Activated CD4-positive, alpha-beta T cell treated with anti-CD3 and anti-CD28 coated beads, Interleukin-2, amount 50 U/mL, for 4 hours (primary cell): ENCODE measurements at places on chromosomes 1 and 21.
A peak's percentile ranks its signal among the peaks of the same experiment; 100 is the strongest.

GRCh38 chr1:180501865-180502360 is 464 bp downstream of the ACBD6 start:
- no peak for DNase-seq

- no peak for DNase-seq
These were observed 50.5 kb downstream of the HSPG2 start for GRCh38 chr1:21886486-21887215.

DNA sequence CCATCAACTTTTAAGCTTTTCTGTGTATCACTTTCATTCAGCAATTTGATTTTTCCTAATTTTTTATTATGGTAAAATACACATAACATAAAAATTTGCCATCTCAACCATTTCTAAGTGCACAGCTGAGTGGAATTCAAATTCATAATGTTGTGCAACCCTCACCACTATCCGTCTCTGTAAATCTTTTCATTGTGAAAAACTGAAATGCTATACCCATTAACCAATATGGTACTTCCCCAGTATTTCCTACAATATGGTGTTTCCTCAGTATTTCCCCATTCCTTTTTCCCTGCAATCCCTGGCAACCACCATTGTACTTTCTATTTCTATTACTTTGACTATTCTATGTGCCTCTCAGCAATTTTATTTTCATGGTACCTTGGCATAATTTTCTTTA is 6.8 kb downstream of the STPG1 start:
- DNase-seq = no peak

DNA sequence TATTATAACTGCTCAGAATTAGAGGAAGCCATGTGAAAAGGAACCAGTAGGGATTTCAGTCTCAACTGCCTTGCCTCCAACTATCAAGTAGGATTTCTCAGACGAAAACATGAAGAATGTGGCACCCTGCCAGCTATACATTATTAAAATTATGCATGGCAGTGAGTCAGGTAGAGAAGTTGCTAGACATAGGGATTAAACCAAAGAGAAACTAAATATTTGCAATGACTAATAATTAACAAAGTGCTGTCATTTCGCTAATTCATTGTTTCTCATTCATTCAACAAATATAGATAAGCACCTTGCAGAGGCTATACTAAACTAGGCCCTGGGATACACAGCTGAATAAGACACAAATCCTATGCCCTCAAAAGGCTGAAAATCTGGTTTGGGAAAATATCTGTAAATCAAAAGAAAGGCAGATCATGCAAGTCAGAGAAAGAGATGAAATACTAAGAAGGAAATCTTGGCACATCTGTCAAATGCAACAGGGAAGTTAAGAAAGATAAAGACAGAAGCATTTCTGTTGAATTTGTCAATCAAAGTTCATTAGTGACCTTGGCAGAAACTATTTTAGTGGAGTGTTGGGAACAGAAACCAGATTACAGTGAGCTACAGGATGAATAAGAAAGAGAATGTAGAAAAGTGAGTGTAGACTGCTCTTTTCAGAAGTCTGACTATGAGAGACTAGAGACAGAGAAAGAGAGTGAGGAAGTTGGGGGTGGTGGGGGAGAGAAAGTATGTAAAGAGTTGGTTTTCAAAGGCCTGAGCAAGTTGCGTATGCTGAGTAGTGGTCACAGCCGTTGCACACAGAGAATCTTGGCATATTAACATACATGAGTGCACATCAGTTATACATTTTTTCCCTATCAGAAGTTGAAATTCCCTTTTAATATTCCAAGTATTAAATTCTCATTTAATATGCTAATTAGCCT is 14.7 kb upstream of the NBPF11 start:
- DNase-seq = no peak

DNA sequence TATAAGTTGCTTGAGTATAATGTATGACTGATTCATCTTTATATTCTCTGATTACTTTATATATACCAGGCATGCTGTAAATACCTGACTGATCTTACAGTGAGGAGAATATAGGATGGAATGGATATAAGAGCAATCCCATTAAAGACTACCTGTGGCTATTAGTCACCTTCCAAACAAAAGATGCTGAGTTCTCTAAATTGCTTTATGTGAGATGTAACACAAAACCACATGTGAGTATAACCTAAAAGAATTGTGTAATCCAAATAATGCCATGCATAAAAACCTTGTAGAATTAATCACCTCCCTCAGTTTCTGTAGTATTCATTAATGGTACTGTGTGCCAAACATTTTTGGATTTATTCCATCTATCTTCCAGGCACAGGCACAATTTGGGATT is 134.6 kb upstream of the LRRC7 start:
- no peak for DNase-seq

GRCh38 chr1:228163776-228164519 is 1.7 kb upstream of the IBA57 start:
- DNase-seq = no peak

- no peak for DNase-seq
These were observed 57.6 kb downstream of the NFIA start for GRCh38 chr1:61139775-61140549.

GRCh38 chr1:172708452-172708851 is 49.5 kb downstream of the FASLG start:
- peak; percentile 45 for DNase-seq

- DNase-seq = peak; percentile 62
These were observed at the start of gene IFNAR2 for GRCh38 chr21:33229784-33230544. TSS of gene IFNAR2 (plus strand) at chr21:33229938. CDS start at chr21:33241923, 11,985 bp downstream.

GRCh38 chr21:15841856-15842564 is 112.2 kb downstream of the USP25 start:
- DNase-seq = no peak

- no peak for DNase-seq
These were observed 1225.2 kb downstream of the NCAM2 start for GRCh38 chr21:22223385-22223784.

DNA sequence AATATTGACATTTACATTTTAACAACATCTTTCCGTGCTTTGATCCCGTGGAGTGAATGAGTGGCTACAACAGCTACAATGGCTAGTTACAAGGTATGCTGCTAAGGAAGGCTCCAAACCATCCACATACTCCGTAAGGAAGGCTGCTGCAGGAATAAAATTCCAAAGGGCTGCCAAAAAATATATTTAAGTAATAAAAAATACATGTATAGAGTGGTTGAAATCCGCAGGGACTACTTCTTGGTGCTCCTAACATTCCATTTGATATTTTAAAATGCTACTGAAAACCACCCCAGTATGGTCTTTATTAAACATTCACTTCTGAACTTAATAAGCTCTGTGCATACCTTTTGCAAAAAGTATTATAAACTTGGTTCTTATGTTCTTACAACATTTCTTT is 25.3 kb downstream of the TNFSF4 start:
- DNase-seq = no peak

- DNase-seq = no peak
These were observed 109.5 kb upstream of the NFIA start for GRCh38 chr1:60972841-60973364.

DNA sequence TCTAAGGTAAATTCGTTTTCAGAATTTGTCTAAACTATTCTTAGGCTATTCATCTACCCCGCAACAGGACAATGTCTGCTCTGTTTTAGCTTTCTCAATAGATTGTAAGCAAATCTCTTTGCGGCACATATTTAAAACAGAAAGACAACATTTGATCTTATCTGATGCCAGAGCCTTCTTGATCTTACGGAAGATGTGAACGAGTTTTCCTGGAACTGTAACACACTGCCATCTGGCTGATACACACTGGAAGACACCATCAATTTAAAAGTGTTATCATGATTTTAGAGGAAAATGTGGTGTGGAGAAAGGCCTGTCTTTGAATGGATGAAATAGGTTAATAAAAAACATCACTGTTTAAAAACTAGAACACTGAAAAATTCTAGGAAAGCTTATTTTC is 36.1 kb downstream of the COA6 start:
- peak; percentile 6 for DNase-seq

DNA sequence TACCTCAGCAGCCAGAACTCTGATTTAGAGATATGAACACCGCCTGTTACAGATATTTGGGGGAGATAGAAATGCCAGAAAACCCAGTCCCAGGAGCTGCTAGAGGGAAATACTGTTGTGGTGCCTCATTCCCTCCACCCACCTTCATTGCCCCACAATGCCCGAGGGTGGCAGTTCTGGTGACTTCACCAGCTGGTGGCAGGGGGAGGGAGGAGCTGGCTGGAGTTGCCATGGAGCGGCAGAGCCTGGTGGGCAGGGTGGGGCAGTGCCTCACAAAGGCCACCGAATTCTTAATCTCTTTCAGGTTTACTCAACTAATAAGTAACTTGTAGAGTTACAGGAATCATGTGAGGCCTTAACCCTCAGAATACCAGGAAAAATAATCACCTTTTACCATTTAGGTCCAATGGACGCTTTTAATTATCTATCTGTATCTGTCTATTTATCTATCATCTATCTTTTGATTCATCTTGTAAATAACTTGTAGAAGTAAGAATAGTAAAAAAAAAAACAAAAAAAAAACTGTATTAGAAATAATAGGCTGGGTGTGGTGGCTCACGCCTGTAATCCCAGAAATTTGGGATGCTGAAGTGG is 11.7 kb upstream of the S100A11 start:
- DNase-seq = peak; percentile 61

GRCh38 chr1:116737020-116737854 is 17.0 kb upstream of the CD2 start:
- peak; percentile 74 for DNase-seq

- no peak for DNase-seq
These were observed 71.5 kb downstream of the RPS6KC1 start for GRCh38 chr1:213122514-213122929.

DNA sequence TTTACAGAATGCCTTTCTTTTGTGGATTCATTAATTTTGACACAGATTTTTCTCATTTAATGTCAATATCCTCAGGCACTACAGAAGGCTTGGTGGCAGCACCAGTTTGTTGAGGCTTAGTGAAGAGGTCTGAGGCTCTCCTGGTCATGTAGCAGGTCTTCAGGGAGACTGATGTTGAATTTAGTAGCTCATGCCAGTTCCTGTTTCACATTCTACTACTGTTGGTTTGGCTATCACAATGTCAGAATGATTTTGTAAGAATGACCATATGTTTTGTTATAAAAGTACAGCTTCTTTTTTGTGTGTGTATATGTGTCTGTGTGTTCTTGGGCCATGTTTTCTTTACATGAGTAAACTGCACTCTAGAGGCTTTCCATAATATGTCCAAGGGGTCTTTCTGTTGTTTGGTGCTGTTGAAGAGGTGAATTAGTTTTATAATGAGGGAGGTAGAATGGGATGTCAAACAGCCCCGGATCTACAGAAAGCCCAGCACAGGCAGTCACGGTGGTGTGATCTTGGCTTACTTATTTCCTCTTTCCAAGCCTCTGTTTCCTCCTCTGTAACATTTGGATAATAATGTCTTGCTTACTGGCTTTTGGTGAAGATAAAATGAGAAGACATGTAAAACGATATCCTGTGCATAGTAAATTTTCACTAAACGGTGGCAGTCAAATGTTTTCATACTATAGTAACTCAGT is 32.0 kb downstream of the C1orf21 start:
- DNase-seq = no peak
